Activated T-helper 1 cell treated with anti-CD3 and anti-CD28 coated beads, Interleukin-2, amount 50 U/mL, for 16 hours (primary cell): ENCODE measurements at places on chromosomes 2 and 18.

- DNase-seq: no peak
Measured at GRCh38 chr18:14089781-14090180, 42.5 kb downstream of the ZNF519 start.

GRCh38 chr2:54394392-54394791, 61.7 kb upstream of the SPTBN1 start:
- no peak for DNase-seq

GRCh38 chr18:56947236-56947635, 199.7 kb upstream of the BOD1L2 start:
- DNase-seq: no peak

DNA sequence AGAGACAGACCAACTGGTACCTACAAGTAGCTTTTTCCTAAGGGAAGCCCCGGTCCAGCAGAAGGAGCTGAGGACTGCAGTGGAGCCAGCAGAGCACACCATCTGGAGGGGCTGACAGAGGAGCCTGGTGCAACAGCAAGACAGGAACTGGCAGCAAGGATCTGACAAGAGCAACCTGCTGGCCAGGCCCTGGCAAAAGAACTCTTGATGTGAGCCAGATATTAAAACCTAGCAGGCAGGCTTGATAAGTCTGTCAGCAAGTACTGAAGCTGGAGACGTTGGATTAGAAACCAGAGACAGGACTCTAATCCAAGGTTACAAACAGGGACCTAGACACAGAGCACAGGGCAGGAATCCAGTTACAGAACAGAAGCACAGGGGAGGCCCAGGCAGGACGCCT, 260.7 kb upstream of the MGAT5 start:
- no peak for DNase-seq

GRCh38 chr2:191012845-191013681, 908 bp downstream of the STAT1 start:
- DNase-seq: no peak

DNA sequence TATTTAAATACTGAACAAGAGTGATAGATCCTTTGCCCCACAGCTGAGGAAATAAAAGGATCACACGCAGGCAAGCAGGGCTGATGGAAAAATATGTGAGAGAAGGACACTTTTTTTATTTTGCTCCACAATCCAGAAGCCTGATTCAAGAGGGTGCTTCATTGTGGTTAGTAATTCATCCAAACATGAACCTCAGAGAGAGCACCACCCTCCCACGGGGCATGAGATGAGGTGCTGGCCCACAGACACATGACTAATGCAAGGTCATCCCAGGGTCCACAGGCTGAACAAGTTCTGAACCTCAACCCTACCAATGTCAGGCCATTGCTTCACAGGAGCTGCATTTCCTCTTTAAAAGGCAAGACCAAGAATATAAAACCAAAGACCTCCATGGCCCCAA, 239.6 kb downstream of the MREG start:
- DNase-seq: no peak

GRCh38 chr18:22549260-22549937, 131.7 kb upstream of the CTAGE1 start:
- no peak for DNase-seq

DNA sequence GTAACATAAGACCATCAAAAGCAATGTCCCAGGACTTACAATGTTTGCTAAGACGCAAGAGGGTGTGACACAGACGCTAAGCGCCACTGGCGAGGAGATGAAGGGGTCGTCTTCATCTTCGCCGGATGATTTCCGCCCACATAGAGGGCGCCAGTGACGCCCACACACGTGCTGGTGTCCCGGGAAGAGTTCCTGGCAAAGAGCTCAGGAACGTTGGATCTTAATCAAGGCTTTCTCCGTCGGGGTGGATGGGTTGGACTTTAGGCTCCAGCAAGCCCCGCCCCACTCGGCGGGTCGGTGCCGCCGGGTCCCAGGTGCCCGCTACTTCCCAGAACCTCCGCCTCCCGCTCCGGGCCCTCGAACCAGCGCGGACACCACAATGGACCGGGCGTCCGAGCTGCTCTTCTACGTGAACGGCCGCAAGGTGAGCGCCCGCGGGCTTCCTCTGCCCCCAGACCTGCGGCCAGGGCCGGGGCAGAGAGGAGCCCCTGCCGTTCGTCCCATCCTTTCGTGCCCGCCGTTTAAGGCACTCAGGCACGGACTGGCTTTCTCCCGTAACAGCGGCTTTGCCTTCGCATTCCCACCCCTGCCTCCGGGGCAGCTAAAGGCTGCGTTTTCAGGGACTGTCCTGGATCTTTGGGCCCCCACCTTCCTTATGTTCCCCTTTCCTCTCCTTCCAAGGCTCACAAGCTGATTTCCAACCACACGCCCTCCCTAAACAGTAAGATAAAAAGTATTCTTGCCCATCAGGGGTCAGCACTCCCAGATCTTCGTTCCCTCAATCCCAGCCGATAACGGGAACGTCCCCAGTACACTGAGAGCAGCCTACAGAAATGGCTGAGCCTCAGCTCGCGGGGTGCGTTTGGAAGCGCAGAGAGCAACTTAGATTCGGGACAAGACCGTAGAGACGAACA, at the start of gene AOX1:
TSS of gene AOX1 (plus strand) at position 285 of the 914 bp plus-strand sequence. CDS start at position 380, 95 bp downstream.
- no peak for DNase-seq

DNA sequence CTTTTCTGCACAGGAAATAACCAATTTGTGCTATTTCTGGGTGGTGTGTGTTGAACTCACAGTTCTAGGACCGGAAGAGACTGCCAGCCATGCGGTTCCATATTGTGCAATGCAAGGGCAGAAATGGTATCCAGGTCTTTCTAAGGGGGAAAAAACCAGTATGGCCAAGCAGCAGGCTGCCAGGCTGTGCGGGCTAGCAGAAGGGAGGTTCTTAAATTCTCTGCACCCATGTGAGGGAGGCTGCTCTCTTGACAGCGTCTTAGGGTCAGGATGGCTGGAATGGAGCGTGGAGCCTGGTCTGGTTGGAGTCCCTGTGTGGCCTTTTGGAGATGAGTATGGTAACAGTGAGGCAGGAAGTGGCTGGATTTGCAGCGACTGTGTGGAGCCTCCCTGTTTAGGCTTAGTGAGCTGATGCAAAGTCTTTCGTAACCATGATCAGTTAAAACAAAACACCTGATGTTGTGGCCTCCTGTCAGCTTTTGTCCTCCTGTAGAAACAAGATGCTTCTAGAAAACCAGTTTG, 52.6 kb downstream of the NCK2 start:
- no peak for DNase-seq

GRCh38 chr2:176443946-176444345, 174.7 kb downstream of the MTX2 start:
- DNase-seq: no peak

GRCh38 chr2:181904022-181904632, 12.6 kb downstream of the ITPRID2 start:
- no peak for DNase-seq

DNA sequence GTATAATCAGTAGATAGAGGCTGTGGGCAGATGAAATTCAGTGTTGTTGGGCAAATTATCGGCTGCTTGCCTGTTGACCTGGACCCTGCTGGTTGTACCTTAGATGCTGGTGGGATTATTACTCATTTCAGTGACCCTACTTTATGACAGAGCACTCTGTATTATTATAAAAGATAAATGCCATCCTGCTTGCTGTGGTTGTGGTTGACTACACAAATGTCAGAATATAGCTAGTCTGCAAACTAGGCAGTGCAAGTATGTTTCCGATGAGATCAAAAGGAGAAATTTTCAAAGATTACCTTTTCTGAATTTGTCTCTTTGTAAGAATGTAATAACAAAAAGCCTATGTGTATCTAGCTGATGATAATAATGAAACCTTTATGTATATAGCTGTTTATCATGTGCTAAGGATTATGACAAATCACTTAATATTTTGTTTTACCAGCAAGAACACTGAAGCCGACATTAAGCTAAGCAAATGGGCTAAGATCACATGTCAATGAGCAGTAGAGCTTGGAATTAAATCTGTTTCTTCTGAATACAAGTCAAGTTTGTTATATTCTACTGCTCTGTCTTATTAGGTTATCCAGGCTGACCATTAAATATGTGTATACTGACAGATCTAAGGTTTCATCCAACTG, 219.2 kb downstream of the CAMKMT start:
- no peak for DNase-seq

GRCh38 chr18:57437402-57437765, 2.2 kb downstream of the ONECUT2 start:
- no peak for DNase-seq

- no peak for DNase-seq
Measured at GRCh38 chr18:77262643-77263465, 13.2 kb downstream of the GALR1 start.

DNA sequence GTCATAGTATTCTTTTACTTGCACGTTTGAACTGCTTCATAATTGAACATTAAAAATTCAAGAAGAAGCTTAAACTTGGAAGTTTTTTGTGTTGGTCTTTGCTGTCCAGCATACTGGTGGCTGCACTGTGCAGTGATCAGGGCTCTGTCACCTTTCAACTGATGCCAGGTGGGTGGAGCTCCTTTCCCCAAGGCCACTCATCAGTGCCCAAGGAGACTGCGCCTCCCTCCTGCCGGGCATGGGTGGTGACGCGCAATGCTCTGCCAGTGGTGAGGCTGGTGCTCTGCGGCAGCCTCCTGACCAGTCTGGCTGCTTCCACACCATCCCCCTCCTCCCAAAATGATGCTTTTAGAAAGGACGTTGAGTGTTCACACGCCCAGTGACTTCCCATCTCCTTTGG, 16.0 kb upstream of the LDLRAD4 start:
- no peak for DNase-seq

GRCh38 chr2:230128623-230129342, 60.1 kb upstream of the SLC16A14 start:
- DNase-seq: no peak

DNA sequence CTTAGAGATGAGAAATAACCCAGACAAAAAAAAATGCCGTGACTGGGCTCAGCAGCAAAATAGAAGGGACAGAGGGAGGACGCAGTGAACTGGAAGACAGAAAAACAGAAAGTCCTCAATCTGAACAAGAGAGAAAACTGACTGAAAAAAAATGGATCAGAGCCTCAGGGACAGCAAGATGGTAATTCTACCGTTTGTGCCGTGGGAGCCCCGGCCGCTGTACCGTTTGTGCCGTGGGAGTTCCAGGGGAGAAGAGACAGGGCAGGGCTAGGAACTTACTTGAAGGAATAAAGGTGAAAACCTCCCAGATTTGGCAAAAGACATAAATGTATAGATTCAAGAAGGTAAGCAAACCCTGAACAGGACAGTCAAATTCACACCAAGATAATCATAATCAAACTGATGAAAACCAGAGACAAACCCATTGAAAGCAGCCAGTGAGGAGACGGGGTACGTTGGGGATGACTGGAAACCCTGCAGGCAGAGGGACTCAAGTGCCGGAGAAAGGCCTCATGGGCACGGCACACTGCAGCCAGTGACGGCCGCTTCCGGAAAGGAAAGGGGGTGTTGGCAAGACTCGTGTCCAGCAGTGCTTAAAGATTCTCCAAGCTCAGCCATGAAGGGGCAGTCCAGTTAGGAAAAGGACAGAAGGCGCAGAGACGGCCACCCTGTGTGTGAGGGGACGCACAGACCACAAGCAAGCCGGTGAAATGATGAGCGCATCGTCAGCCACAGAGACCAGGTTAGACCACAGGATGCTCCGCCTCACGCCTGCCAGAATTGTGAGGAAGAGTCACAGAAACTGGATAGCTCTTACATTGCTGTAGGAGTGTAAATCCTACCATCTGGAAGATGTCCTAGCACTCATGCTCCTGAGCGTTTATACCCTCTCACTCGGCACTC, 40.0 kb upstream of the NFATC1 start:
- DNase-seq: no peak

- no peak for DNase-seq
Measured at GRCh38 chr2:98438190-98439133, 6.2 kb upstream of the INPP4A start.

GRCh38 chr2:96884299-96885094, 14.6 kb upstream of the SEMA4C start:
- DNase-seq: no peak

DNA sequence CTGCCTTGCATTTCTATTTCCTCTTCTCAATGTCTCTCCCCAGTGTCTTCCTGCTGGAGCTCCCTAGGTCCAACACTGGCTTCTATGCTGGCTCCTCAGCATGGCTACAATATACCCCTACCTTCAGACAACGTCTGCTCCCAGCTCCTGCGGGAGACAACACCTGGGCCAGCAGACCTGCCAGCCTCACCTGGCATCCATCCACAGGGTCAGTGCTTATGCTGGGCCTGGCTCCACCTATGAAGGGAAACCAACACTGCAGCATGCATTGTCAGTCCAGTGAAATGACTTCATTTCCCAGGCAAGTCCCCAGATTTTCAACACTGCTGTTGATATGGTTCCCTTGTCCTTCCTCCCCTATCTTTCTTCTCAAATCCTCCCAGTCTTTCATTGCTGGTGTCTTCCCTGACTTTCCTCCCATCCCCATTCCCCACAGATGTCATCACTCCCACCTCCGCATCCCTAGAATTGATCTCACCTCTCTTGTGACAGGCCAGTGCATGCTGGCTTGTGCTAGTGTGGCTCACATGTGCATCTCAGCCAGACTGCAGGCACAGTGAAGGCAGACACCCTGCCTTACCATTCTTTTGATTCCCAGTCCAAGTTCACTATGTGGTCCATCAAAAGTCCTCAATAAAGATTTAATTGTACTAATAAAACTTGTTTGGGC, 98.0 kb downstream of the MYO5B start:
- no peak for DNase-seq

GRCh38 chr2:161041356-161041755, 118.9 kb upstream of the TANK start:
- DNase-seq: no peak

GRCh38 chr2:120747706-120748105, 12.0 kb downstream of the GLI2 start:
- DNase-seq: no peak

- no peak for DNase-seq
Measured at GRCh38 chr2:24375349-24376087, 15.2 kb upstream of the ITSN2 start.

- no peak for DNase-seq
Measured at GRCh38 chr2:184875911-184876310, 277.6 kb downstream of the ZNF804A start.

- DNase-seq: no peak
Measured at GRCh38 chr2:218028562-218029348, 26.0 kb upstream of the TNS1 start.

GRCh38 chr2:159096901-159097300, 128.5 kb downstream of the TANC1 start:
- no peak for DNase-seq
